ENCODE measurements at places on chromosomes 7 and 10. TPM values are rescaled to one million over a fixed set of nuclear protein-coding genes. Genes with fewer than 3 reads are reported as not detected.

TAS2R41 gene
- total RNA-seq = not detected

ASB15 gene
- not detected for total RNA-seq

TRIM50 gene
- not detected for total RNA-seq

DNA sequence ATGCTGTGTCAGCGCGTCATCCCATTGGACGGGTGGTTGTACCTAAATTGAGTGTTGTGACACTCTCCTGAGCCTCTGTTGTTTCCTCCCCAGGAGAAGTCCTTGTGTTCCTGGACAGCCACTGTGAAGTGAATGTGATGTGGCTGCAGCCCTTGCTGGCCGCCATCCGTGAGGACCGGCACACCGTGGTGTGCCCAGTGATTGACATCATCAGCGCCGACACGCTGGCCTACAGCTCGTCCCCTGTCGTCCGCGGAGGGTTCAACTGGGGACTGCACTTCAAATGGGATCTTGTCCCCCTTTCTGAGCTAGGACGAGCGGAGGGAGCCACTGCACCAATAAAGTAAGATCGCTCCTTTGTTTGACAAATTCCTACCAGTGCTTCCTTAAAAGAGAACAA lies 82.5 kb downstream of the GALNT11 start:
- H3K4me3 ChIP-seq = no peak overlapping the region
- H3K27me3 ChIP-seq = no peaks in the 10 kb centered on the region
- peaks cover 6% of the 10 kb centered on the region for H3K4me1 ChIP-seq

DNA sequence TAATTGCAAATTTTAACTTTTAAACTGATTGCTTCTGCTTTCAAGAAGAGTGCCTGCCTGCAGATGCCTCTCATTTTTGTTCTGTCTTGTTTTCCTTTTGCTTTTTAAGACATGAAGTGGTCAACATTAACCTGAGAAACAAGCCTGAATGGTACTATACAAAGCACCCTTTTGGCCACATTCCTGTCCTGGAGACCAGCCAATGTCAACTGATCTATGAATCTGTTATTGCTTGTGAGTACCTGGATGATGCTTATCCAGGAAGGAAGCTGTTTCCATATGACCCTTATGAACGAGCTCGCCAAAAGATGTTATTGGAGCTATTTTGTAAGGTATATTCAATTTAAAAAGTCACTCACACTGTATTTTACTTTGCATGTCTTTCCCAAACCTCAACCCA lies 8.8 kb downstream of the GSTO2 start:
- H3K4me3 ChIP-seq = no peak overlapping the region
- H3K36me3 ChIP-seq = peaks cover 2% of the 10 kb centered on the region
- DNase-seq = no peak
- peaks cover 6% of the 10 kb centered on the region for H3K4me1 ChIP-seq
- no peak overlapping the region for H3K27ac ChIP-seq

DNA sequence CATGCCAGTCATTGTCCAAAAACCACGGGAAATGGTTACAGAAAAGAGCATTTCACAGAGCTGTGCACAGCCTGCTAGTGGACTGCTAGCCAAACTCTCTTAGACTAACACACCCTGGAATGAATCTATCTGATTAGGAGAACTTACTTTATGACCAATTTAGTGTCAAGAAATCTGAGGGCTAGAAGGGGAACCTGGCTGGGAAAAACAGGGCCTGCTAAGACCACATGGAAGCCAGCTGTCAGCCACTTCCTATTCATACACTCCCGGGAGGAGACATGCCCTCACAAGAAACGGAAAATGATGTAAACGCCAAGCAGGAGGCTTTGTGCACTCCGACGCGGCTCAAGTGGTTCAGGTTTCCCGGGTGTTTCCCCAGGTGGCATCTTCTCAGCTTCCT lies 54.8 kb downstream of the MPP7 start:
- H3K36me3 ChIP-seq = peaks cover 10% of the 10 kb centered on the region
- H3K27me3 ChIP-seq = no peaks in the 10 kb centered on the region
- peaks cover 40% of the 10 kb centered on the region for H3K4me1 ChIP-seq
- H3K4me3 ChIP-seq = peak overlapping the region; percentile 9
- DNase-seq = no peak
- H3K27ac ChIP-seq = peak overlapping the region; percentile 77

DNA sequence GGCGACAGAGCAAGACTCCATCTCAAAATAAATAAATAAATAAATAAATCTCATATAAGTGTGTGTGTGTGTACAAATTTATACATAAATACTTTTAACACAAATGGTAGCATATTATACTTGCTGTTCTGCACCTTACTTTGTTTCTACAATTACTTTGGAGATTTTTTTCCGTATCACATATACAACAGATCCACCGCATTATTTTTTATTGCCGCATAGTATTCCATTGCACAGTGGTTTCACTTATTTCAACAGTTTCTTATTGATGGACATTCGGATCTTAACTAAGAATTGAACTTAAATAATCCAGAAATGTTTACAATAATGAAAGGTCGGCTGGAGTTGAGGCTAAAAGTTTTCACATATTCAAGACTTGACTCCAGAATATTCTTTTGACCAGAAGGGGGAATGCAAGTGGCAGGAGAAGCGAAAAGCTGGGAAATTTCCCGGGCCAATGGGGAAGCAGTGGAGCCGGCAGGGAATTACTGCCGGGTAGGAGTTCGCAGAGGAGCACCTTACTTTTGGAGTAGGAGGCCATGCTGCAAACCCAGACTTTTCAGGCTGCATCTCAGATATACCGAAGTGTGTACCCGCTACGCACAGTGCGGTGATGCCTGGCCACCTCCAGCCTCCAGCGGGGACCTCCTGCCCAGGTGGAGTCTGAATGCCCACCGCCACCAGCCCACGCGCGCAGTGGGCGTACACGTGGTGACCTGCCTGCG lies 415 bp upstream of the CNNM1 start:
- H3K4me1 ChIP-seq = peaks cover 5% of the 10 kb centered on the region
- H3K36me3 ChIP-seq = peaks cover 6% of the 10 kb centered on the region
- peak overlapping the region; percentile 42 for H3K4me3 ChIP-seq
- peaks cover 47% of the 10 kb centered on the region for H3K27me3 ChIP-seq
- H3K27ac ChIP-seq = no peak overlapping the region

DNA sequence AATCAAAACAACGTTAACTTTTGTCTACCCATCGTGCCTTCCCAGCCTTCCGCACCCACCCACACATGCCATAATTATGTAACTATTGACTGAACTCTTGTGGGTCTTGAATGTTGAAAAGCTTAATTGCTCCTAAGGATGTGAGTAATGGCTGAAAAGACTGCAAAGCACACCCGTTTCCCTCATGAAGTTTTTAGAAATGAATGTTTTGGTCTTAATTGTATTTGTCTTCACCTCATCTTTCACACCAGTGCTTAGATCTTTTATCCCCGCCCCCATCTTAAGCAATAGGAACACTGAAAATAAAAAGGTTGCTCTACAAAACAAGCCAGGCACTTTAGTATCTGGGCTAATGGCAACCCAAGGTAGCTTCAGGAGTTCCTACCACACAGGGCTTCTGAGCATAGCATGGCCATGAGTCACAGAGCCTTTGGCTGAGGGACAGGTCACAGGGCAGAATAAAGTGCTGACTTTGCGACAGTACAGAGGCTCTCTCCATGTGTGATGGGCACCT lies 690.5 kb downstream of the PARD3 start:
- H3K36me3 ChIP-seq = no peaks in the 10 kb centered on the region
- DNase-seq = no peak
- H3K27me3 ChIP-seq = no peaks in the 10 kb centered on the region
- no peak overlapping the region for H3K4me3 ChIP-seq
- H3K4me1 ChIP-seq = peaks cover 22% of the 10 kb centered on the region

DNA sequence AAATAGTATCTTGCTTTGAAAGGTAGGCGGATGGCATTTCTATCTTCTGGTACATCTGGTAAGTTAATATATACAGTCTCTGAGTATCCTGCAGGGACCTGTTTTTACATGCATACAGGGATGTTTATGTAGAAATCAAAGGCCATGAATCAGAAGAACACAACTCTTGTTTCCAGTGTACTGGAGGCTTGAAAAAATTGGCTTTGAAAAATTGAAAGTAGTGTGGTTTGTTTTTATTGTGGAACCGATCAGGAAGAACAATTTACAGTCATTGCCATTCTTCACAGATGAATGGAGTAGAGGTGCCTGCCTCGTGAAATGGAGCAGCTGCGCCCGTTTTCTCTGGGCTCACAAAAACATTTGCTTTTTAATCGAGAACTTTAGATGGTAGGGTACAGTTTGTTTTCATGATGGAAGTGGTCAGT lies 54.0 kb upstream of the RPA3 start:
- H3K27me3 ChIP-seq = no peaks in the 10 kb centered on the region
- peak overlapping the region; percentile 66 for H3K4me3 ChIP-seq
- no peak for DNase-seq
- H3K27ac ChIP-seq = no peak overlapping the region

DNA sequence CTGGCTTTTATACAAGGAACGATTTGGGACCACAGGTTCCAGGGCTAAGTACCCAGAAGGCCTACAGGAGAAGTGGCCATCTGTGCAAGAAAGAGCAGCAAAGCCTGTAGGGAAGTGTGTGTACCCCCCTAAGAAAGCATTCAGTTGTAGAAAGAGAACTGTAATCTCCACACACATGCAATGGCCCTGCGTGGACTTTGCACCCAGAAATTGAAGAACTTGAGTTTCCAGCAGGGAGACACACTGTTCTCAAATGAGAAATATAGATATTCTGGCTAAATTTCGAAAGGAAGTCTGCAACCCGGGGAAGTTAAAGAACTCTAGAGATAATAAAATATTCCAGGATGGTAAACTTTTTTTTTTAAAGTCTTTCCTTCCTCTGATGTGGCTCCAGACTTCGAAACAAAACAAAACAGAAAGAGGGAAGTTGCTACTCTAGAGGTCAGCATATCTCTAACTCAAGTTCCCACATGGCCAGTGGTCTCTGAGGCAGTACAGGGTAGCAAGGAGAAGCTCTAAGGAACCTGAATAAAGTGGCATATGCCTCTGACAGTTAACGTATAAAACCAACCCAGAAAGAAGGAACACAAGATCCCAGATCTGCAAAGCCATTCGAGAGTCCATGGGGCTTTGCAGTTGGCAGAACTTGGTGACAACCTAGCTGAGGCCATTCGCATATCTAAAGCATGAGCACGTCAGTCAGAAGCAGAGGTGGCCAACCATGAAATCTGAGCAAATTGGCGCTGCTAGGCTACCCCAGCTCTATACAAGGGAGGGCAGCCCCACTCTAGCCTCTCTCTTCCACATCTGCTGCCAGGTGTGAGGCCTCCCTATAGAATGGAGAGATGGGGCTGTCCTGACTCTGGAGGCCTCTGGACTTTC lies 56.6 kb downstream of the ELMO1 start:
- H3K27me3 ChIP-seq = no peaks in the 10 kb centered on the region
- DNase-seq = no peak
- peak overlapping the region; percentile 52 for H3K27ac ChIP-seq
- peaks cover 50% of the 10 kb centered on the region for H3K4me1 ChIP-seq

DNA sequence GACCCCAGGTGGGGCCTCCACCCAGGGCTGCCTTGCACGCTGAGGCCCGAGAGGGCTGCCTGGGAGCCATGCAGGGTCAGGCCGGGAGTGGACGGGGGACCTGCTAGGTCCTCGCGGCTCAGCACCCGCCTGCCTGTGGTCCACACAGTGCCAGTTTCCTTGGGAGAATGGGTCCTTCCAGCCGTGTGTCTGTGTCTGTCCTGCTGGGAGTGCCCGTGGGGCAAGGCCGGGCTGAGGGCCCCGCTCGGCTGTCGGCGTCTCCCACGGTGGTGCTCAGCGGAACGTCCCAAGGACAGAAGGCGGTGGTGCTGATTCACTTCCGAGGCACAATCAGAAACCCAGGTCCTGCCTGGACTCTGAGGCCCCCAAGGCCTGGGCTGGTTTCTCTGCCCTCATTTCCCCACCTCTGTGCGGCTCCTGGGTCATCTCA lies 23.2 kb upstream of the GTPBP4 start:
- DNase-seq = no peak
- H3K27me3 ChIP-seq = peaks cover 19% of the 10 kb centered on the region
- H3K36me3 ChIP-seq = no peaks in the 10 kb centered on the region

DNA sequence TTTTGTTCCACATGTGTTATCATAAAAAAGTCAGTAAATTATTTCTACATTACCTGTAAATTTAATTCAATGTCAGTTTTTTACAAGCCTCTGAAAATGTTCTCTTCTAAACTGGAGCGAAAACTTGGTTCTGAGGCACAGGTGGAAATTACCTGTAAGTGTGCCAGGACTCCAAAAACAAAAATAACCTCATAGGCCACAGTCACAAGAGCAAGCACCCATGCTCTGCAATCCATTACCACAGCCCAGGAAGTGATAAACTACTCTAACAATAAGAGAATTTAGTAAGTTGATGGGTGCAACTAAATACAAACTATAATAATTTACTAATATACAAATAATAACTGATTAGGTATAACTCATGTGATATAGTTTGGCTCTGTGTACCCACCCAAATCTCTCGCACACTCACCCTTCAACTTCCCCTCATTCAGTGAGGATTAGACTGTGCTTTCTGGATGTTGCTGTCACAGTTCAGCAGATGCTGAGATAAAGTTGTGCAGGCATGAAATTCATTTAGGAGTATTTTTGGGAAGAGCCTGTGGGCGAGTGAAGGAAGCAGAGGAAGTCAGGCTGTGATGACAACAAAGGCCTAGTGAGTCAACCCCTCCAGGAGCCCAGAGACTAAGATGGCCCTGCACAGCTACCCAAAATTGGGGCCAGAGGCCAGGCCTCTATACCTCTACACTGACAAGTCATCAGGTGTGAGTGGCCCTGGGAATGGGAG lies 16.3 kb upstream of the GIMAP6 start:
- peaks cover 37% of the 10 kb centered on the region for H3K4me1 ChIP-seq
- peak overlapping the region; percentile 81 for H3K27ac ChIP-seq
- H3K4me3 ChIP-seq = no peak overlapping the region

DNA sequence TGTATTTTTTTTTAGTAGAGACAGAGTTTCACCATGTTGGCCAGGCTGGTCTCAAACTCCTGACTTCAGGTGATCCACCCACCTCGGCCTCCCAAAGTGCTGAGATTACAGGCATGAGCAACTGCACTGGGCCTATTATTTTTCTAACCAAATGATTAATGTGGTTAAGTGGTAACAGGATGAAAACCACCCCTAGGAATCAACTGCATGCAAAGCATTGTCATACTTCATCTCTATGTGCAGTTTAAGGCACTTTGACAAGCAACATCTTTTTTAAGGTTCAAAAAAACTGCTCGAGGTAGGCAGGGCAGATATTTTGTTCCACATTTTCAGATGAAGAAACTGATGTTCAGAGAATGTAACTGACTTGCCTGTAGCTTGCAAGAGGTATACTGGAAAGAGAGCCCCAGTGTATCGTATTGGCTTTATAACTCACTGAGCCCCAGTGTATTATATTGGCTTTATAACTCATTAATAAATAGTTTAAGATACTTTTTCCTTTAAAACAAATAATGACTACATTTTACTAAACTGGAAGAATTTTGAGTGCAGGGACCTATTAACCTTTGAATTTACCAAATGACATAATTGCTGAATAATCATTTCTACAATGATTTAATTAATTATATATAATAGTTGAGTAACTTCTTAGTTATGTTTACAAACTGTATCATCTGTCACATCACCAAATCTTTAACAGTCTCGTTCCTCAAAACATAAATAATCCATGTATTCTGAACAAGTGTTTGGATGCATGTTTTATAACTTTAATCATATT lies 38.1 kb downstream of the RTKN2 start:
- H3K4me1 ChIP-seq = peaks cover 11% of the 10 kb centered on the region
- no peak overlapping the region for H3K4me3 ChIP-seq
- H3K36me3 ChIP-seq = no peaks in the 10 kb centered on the region
- DNase-seq = no peak

GRCh38 chr10:71308244-71308643 lies 10.8 kb upstream of the SLC29A3 start:
- H3K4me1 ChIP-seq = no peaks in the 10 kb centered on the region
- DNase-seq = no peak
- no peak overlapping the region for H3K27ac ChIP-seq
- no peaks in the 10 kb centered on the region for H3K36me3 ChIP-seq
